ENCODE measurements at places on chromosomes 16 and 17.

- DNase-seq, result no peak
Measured at GRCh38 chr17:47225911-47226688, 17.0 kb downstream of the MYL4 start.

- no peak for DNase-seq
Measured at GRCh38 chr17:1909985-1910384, 80.2 kb downstream of the RPA1 start.

GRCh38 chr17:11499881-11500280, 98.4 kb upstream of the DNAH9 start:
- no peak for DNase-seq

- no peak for DNase-seq
Measured at GRCh38 chr17:43324205-43324893, 74.4 kb upstream of the ARL4D start.

GRCh38 chr17:9350080-9350479, 225.5 kb downstream of the STX8 start:
- peak; percentile 93 for DNase-seq

DNA sequence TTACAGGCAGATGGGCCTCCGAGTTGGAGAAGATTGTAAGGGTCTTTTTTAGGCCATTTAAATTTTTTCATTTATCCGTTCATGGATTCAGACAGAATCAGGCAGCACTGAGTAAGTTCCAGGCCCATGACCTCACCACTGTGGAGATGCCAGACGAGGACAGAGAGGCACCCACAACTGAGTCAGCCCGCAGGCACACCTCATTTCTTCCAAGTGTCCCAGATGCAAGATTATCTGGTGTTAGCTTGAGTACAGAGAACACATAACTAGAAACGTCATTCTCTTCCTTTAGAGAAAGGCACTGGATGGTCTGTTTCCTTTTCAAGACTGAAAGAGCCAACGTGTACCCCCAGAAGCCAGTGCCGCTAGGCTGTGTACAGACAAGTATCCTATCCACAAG, 16.9 kb downstream of the CLEC16A start:
- DNase-seq, result peak; percentile 92

DNA sequence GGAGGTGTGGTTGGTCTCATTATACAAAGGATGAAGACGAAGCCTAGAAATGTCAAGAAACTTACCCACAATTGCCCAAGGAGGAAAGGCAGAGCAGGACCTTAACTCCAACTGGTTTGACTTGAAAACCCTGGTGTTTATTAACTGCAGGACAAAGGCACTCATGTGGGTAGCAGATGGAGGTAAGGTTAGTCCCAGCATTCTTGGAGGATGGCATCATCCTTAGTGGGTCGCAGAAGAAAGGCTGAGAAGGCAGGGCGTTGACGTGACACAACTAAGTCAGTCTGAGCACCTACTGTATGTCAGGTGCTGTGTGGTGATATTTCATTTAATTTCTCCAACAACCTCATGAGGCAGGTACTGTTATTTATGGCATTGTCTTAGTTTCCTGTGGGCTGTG, 101.3 kb downstream of the HAPSTR1 start:
- DNase-seq, result no peak

DNA sequence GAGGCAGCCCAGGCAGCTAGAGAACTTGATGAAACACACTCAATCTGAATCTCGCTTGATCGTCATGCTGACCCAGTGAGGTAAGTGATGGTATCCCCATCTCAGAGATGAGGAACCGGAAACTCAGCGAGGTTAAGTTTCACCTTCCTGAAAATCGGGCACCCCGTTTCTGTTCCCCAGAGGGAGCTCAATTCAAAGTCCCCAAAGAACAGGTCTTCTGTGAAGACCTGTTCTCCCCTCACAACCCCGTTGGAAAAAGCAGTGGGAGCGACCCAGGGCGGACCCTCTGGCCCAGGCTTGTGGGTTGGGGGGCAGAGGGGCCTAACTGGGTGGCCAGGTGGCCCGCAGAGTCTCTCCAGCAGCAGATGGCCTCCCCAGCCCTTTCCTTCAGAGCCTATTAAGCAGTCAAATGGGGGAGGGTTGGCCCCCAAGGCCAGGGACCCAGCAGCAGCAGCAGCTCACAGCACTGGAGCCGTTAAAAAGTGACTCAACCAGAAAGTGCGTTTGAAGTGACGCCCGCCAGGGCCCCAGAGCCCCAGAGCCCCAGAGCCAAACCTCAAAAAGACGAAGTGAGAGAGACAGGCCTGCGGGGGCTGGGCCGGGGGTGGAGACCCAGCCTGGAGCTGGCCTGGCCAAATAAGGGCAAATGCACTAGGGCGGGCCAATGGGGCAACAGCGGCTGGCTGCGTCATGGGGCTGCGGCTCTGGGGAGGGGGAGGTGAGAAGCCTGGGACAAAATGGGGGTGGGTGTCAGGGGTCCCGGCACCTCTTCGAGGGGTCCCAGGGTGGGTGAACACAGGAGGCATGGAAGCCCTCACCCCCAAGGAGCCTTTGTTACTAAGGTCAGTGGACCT, 9.2 kb upstream of the TSPOAP1 start:
- DNase-seq, result peak; percentile 92

- DNase-seq, result peak; percentile 53
Measured at GRCh38 chr16:14378689-14379467, 251.2 kb downstream of the PARN start.

DNA sequence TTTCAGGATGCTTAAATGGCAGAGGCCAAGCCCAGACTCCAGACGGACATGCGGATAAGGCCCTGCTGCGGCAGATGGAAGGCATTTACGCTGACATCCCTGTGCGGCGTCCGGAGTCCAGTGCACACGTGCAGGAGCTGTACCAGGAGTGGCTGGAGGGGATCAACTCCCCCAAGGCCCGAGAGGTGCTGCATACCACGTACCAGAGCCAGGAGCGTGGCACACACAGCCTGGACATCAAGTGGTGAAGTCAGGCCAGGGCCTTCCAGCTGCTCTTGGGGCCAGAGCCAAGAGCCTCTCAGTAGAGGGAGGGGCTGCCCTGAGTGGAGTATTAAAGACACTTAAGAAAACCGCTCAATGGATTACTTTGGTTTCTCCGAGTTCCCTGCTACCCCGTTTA, 29.4 kb downstream of the NARF start:
- no peak for DNase-seq

GRCh38 chr16:8229011-8229520, 361.2 kb downstream of the TMEM114 start:
- DNase-seq, result no peak

DNA sequence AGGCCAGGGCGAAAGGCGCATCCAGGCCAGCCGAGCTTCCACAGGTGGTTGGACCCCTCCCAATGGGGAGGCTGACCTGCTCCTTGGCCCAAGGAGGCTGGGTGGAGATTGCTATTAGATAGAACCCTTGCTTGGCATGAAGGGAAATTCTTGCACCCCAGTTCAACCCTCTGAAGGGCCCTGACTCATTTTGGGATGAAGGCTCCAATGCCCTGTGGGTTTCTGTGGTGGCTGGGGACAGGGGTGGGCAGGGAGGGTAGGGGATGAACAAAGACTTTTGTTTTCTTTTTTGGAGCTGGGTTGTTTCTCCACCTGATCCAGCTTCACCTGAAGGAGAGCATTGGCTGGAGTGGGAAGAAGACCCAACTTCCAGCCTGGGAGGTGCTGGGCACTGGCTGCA, 16.7 kb upstream of the TBX21 start:
- no peak for DNase-seq

GRCh38 chr17:58756246-58757161, 850 bp downstream of the PPM1E start:
- DNase-seq, result peak; percentile 26

DNA sequence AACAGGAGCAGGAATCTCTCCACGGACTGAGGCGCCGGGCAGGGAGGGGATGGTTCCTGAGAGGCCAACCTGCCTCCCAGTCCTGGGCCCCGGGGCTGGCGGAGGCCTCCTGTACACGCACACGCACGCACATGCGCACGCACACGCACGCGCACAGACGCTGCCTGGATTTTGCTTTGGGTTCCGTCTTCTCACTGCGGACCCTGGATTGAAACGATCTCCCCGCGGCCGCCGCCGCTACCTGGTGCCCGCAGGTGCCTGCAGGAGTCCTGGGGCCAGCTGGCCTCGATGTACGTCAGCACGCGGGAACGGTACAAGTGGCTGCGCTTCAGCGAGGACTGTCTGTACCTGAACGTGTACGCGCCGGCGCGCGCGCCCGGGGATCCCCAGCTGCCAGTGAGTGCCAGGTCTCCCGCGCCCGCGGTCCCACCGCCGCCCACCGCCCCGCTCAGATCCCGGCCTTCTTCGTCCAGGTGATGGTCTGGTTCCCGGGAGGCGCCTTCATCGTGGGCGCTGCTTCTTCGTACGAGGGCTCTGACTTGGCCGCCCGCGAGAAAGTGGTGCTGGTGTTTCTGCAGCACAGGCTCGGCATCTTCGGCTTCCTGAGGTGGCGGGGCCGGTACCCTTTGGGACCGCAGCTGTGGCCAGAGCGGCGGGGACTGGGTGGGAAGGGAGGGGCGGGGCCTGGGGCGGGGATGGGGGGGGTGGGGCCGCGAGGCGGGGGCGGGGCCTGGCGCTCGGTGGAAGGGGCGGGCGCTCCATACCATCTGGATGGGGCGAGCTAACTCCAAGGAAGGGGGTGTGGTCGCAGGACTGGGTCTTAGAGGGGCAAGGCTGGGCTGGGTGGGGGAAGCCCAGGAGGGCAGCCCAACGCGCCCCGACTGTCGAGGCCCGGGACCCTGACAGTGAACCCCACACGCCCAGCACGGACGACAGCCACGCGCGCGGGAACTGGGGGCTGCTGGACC, 12.3 kb downstream of the CES4A start:
- peak; percentile 87 for DNase-seq

GRCh38 chr17:41895617-41896016, 23.1 kb downstream of the ACLY start:
- DNase-seq, result peak; percentile 49

GRCh38 chr16:77758046-77758445, 30.3 kb upstream of the VAT1L start:
- DNase-seq, result no peak

- no peak for DNase-seq
Measured at GRCh38 chr17:79840989-79841286, 1.7 kb upstream of the CBX4 start.

DNA sequence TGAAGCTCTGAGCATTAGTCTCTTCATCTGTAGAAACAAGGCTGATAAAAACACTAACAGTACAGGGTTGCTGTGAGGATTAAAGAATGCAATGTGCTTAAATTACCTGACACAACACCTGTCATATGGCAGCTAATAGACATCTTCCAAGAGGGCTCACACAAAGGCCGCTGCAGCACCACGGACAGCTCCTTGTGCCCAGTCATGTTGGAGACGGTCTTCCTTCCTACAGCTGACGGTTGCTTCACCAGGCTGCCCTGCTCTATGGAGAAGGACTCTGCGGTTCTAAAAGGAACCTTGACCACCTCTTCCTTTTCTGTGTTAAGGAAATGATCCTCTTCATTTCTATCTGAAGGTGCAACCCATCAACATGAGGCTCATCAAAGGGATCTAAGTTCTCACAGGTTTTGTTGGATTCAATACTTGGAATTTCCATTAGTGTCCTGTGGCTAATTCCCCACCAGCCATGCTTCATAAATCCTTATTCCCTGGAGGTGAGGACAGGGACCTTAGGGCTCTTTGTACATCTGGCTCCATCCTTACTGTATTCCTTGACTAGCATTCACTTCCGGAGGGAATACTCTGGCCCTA, 138.9 kb upstream of the CES5A start:
- DNase-seq, result peak; percentile 25

- DNase-seq, result no peak
Measured at GRCh38 chr17:59712862-59713261, 5.4 kb downstream of the VMP1 start.

- no peak for DNase-seq
Measured at GRCh38 chr16:47925811-47926460, 229.9 kb downstream of the ABCC12 start.

GRCh38 chr16:85753559-85753958, 2.7 kb upstream of the C16orf74 start:
- DNase-seq, result no peak

DNA sequence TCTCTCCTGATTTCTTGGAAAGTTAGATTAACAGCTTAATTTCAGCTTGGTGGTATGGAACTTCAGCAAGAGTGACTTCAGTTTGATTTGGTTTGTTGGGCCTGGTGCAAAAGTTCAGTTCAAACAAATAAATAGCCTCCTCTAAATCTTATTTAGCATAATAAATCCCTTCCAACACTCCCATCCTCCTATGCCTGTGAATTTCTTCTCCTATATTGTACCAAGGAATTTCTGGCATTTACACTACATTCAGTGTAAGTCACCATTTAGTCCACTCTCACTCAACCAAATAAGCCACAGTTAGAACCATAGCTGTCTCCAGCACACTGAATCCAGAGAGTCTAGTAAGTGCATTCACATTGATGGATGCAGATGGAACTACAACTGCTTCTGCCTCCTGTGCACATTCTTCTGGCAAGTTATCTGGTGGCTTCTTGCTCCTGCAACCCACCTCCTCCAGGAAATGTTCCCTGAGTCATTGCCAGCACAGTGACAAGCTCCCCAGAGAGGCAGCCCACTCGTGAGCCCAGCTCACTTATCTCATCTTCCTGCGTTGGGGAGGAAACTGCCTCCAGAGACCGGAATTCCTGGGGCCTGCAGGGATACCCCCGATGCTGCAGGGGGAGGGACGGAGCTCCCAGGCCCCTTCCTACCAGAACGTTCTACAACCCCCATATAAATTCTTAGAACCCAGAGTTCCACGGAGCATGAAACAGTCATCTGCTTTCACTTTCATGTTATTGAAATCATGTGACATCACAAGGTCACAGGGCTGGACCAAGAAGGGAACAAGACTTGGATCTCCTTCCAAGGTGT, 318.3 kb downstream of the PHKB start:
- DNase-seq, result peak; percentile 21

GRCh38 chr16:66585481-66586239, 6.4 kb downstream of the CMTM2 start:
- DNase-seq, result no peak

GRCh38 chr17:48427598-48427997, 2.4 kb downstream of the SKAP1 start:
- DNase-seq, result no peak

DNA sequence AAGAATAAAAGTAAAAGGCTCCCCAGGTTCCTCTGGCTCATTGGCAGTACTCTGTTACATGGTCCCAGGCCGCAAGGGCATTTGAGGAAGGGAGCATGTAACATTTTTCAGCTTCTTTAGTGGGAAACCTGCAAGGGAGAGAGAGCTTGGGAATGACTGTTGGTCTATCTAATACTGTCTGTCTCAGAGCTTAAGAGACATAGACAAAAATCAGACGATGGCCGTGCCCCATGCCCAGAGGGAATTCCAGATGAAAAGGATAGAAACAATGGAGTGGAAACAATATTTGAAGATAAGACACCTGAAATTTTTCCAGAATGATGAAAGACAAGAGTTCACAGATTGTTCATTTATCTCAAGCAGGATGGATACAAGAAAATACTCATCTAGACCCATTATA, 48.1 kb upstream of the ADORA2B start:
- DNase-seq, result no peak

- no peak for DNase-seq
Measured at GRCh38 chr17:42333053-42333452, 44.8 kb downstream of the STAT5A start.

- peak; percentile 25 for DNase-seq
Measured at GRCh38 chr17:63029541-63029940, 63.5 kb downstream of the TANC2 start.

- DNase-seq, result no peak
Measured at GRCh38 chr16:22314661-22315626, 17.7 kb downstream of the POLR3E start.

- no peak for DNase-seq
Measured at GRCh38 chr16:75322740-75323139, 71.3 kb upstream of the BCAR1 start.
